Adrenal gland (tissue), 19 donors: ENCODE measurements at places on chromosomes 12 and 14. TPM values are rescaled to one million over a fixed set of nuclear protein-coding genes. Genes with fewer than 3 reads are reported as not detected.

The ERBB3 gene
- total RNA-seq, result 3.0 TPM

DNA sequence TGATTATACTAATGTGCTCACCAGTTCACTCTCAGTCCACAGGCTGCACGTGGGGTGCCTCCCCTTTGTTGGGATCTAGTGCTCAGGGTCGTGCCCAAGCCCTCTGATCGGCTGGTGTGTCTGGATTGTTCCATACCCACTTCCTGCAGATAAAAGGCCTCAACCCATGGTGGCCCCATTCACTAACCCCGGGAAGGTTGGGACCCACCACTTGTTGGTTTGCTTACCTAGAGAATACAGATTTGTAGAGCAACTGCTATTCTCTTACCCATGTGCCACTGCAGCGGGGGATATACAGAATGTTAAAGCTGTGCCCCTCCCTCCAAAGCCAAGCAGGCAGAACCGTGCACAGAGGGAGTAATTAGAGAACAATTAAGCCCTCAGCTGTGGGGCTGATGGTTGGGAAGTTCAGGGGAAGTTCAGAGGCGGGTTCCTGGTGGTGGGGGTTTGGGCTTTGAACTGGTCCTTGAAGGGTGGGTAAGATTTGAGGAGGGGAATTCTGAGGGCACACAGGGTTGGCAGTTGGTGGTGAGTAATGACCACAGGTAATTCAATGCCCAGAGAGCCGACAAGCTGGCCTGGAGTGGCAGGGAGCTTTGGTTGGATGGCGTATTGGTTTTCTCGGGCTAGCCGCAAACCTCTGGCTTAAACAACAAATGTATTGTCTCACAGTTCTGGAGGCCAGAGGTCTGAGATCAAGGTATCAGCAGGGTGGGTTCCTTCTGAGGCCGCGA, 68.8 kb downstream of the ADCK1 start:
- DNase-seq, result no peak

GRCh38 chr12:109378569-109378968, 30.9 kb downstream of the MYO1H start:
- DNase-seq, result no peak

DNA sequence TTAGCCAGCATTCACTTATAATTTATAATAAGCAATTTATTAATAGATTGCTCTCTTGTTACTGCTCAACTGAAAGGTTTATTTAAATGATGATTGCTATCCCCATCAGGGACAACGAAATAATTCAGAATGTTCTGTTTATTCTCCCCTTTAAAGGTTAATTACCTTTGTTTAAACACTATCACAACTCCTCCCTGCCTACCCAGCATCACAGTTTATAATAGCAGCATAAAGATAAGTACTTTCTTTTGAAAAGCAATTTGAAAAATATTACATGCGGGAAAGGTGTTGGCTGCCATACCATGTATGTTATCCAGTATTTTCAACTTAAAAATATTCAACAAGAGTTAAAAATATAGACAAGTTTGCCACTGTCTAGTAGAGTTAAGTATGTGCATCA, 30.6 kb downstream of the SCAF11 start:
- no peak for DNase-seq

GRCh38 chr14:77130386-77130785, 11.2 kb downstream of the ZDHHC22 start:
- DNase-seq, result no peak
